ENCODE measurements at places on chromosomes 16 and 17.

GRCh38 chr16:23969468-23970297 is 133.9 kb downstream of the PRKCB start:
- DNase-seq = no peak

DNA sequence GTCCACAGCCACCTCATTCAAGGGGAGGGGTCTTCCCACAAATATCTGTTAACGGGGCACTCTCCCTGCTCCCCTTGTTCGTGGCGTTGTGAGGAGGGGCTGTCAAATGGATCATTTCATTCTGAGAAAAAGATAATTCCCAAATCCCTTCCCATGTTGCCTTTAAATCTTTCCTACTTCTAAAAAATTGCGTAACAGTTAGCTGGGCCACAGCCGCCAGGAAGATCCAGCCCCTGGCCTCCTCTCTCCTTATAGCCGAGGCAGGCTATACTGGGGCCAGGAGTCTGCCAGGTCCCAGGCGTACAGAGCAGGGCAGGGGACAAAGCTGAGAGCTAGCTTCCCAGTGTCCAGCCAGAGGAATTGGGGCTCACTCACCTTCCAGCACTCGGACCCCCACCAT is 430 bp downstream of the C16orf89 start:
- DNase-seq = no peak

GRCh38 chr17:60353773-60354172 is 38.2 kb downstream of the USP32 start:
- no peak for DNase-seq

- no peak for DNase-seq
Observed at GRCh38 chr16:27311448-27311830, 2.3 kb upstream of the IL4R start.

GRCh38 chr16:7316281-7316888 is 16.3 kb upstream of the RBFOX1 start:
- DNase-seq = no peak

GRCh38 chr16:50613964-50614474 is 65.8 kb downstream of the NKD1 start:
- DNase-seq = no peak

DNA sequence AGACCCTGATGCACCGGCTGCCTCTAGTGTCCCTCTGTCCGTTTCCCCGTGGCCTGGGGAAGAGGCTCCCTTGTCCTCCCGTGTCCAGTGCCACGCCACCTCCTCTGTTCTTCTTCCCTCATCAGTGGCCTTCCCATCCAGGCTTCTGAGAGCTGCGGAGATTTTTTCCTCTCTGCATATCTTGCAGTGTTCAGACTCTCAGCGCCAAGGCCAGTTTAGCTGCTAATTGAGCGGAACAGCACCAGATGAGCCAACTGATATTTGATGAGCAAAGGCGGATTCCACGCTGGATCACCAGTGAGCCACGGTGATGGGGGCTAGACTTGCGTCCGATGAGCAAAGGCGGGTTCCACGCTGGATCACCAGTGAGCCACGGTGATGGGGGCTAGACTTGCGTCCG is 257.6 kb downstream of the FOXL1 start:
- DNase-seq = no peak

DNA sequence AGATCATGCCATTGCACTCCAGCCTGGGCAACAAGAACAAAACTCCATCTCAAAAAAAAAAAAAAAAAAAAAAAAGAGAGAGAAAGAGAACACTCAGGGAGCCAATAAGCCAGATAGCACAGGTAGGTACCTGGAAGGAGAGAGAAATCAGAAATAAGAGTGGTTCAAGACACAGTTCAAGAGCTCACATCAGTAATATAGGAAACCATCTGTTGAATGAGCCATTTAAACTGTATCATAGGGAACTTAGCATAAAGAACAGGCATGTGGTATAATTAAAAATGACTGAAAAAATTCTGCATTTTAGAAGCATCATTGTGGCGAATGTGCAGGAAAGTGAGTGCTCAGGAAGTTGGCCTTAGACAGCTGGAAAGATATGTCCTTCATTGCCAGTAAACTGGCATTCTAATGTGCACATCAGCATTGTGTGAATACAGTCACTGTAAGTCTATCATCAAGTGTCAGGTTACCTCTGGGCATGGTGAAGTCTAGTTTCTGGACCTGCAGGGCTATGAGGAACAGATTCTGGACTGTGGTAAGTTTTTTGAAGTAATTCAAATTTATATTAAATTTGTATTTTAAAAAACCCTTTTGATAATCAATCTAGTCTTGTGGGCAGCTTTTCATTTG is 20.4 kb downstream of the KRT12 start:
- no peak for DNase-seq

GRCh38 chr16:89863741-89864526 is 9.5 kb upstream of the TCF25 start:
- DNase-seq = no peak

GRCh38 chr17:28405632-28406472 is at the start of gene SLC46A1:
TSS of gene SLC46A1 (minus strand) at chr17:28406212. CDS start at chr17:28406114, 98 bp downstream.
- DNase-seq = no peak

DNA sequence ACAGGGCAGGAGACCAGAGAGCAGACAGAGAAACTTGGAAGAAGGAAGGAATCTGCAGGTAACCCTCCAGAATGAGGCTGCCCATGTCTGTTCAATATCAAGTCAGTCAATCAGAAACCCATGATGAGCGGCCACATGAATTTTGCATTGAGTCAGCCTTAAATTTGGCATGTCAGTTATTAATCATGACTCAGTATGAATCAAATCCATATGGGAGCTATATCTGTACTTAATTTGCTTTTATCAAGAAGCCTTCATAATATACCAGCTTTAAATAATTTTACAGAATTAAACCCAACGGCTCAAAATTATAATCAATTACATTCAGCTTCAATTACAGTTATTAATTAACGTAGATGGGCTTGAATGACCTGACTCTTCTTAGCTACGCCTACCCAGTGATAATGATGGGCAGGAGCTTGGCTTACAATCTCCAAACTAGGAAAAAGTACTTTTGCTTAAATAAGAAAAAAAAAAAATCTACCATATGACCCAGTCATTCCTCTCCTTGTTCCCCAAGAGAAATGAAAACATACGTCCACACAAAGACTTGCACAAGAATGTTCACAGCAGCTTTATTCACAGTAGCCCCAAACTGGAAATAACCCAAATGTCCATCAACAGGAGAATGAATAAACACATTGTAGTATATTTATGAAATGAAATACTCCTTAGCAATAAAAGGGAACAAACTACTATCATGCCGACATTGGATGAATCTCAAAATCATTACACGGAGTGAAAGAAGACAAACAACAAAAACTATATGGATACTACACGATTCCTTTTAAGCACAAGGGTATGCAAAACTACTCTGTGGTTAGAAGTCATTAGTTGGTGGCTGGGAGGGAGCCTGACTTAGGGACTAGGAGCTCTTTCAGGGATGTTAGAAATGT is 48.6 kb downstream of the SLC39A11 start:
- DNase-seq = no peak

- DNase-seq = no peak
Observed at GRCh38 chr17:82105417-82105881, 7.4 kb upstream of the FASN start.

DNA sequence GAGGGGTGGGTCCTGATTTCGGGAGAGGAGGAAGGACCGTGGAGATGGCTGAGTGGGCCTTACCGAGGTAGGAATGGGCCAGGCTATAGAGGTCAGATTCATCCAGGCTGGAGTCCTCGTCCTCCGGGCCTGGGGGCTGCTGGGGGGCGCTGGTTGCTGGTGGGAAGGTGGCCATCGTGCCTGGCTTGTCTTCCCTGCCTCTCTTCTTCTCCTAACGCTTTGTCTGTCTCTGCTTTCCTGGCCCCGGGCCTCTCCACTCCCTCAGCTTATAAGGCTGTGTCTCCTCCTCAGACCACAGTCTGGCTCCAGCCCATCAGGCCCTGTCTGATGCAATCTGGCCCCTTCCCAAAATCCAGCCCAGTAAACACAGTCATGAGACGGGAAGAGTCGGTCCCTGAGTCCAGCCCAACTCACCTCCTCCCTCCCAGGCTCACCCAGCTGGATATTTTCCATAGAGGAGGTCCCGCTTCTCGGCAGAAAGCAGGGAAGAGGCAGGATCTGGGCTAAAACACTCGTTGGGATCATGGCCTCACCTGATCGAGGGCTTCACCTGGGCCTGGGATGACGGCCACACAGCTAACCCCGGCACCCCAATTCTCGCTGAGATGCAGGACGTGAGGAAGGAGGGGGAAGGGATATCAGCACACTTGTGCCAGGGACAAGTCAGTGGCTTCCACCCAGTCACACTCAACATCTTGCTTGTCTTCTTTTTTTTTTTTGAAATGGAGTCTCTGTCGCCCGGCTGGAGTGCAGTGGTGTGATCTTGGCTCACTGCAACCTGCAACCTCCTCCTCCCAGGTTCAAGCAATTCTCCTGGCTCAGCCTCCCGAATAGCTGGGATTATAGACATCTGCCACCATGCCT is at the start of gene NUPR1:
Gene NUPR1, minus strand, starts transcription at position 242 of the 864 bp plus-strand sequence. Its CDS starts 67 bp downstream, at position 175.
- no peak for DNase-seq

- DNase-seq = no peak
Observed at GRCh38 chr16:49620158-49620868, 235.6 kb downstream of the ZNF423 start.

GRCh38 chr16:22673421-22673831 is 140.5 kb upstream of the HS3ST2 start:
- DNase-seq = no peak

- DNase-seq = no peak
Observed at GRCh38 chr16:80988756-80989155, 17.9 kb downstream of the CMC2 start.

GRCh38 chr17:15012351-15012980 is 252.7 kb downstream of the PMP22 start:
- no peak for DNase-seq

GRCh38 chr17:10198509-10199249 is at the start of gene GAS7:
TSS of gene GAS7 (minus strand) at chr17:10198606.
- peak; percentile 44 for DNase-seq

- no peak for DNase-seq
Observed at GRCh38 chr17:72373910-72374741, 253.3 kb downstream of the SOX9 start.

DNA sequence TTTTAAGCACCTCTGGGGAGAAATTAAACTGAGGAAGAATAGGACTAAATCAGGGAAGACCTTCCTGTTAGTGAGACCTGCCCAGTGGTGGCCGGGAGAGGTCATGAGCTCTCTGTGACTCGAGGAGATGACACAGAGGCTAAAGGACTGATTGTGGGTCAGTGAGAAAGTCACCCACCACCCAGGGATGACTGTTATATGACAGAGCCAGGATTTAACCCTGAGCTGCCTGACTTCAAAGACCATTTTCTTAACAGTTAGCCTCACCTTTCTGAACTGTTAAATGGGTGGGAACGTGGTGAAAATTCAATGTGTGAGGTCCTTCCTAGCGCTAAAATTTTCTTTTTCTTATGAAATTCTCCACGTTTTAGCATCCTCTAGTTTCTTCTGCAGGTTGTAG is 72.5 kb downstream of the WSB1 start:
- DNase-seq = no peak

- no peak for DNase-seq
Observed at GRCh38 chr17:44917456-44917855, 2.2 kb upstream of the GFAP start.

DNA sequence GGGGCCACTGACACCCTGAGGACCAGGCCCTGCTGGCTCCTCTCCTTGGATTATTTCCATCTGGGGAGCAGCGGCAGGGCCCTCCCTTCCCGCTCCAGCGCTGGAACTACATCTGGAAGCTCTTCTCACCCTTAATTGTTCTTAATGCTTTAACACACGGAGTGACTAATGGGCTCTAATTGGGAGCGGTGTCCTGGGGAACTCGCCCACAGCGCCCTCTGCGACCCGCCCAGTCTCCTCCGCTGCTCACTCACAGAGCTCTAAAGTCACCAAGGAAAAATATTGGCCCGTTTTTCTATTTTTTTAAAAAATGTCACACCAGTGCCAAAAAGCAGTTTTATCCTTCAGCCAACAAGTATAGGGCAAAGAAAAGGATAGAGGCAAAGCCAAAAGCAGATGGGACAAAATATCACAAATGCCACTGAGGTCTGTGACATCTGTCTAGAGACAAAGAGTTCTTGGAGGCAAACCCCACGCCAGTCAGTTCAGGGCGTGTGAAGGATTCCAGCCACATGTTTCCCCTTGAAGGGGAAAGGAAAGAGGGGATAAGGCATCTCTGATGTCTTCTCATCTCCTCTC is 134.7 kb downstream of the RBFOX3 start:
- no peak for DNase-seq

DNA sequence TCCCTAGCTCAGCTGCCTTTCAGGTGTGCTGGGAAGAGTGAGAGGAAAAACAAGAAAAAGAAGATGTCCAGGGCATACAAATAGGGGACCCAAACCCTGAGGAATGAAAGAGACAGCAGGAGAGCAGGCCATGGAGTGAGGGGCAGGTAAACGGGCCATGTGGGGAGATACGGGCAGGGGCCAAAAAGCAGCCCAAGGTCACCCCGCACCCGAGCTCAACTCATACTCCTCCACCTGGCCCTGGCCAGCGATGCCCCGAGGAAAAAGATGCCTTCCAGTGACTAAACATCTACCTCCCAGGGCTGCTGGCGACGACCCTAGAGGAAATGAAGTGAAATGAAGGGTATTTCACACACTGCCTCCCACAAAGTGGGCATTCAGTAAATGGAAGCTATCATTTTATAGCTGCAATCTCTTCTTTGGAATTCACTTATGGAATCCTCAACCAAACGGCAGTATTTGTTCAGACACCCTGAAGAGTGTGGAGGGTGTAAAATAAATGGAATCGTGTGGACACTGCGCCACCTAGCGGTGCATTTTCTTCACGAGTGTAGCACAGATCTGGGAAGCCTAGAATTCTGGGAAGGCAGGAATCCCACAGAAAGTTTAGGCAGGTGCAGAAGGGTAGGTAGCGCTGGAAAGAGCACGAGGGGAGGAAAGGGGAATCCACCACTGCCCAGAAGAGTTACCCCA is 14.9 kb downstream of the ELAC2 start:
- DNase-seq = peak; percentile 29

DNA sequence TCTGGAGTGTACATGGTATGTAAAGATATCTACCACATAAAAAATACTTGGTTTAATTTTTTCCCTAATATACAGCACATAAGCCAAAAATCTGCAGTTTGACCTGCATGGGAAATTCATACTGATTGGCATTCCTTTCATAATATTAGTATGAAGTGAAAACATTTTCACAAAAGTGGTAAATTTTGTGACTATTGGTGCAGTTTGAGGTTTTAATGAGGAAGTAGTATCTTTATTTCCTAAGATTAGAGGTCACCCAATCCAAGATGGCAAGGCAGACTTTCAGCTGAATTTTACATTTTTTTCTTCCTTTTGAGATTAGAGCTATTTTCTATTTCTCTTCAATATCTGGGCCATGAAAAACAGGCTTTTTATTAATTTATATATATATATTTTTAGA is 21.2 kb downstream of the METTL9 start:
- no peak for DNase-seq

DNA sequence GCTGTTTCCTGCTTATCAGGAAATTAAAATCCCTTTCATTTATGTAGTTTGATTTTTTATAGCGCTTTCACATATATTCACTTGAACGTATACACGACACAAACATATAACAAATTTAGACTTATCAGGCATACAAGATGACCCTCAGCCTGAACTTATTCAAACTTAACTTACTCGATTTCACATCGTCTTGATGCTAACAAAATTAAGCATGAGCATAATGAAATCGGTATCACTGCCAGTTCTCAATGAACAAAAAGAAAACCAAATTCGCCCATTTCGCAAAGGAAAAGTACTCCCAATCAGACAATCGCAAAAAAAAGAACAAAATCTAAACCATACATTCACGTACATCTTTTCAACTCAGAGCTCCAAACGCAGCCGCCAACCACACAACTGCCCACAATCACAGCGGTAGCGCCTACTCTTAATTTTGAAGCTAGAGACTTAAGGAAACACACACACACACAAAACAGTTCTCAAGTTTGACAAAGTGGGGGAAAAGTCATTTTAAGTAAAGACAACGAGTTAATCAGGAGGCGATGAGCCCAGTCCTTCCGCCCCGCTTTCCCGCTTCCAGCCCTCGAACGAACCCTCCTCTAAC is 1.1 kb downstream of the GJC1 start:
- DNase-seq = no peak

Measured in stimulated activated CD8-positive, alpha-beta memory T cell treated with anti-CD3 and anti-CD28 coated beads, Interleukin-4, amount 100 ng/mL, for 4 hours (primary cell).